ENCODE measurements at places on chromosomes 11 and 22. TPM values are rescaled to one million over a fixed set of nuclear protein-coding genes. Genes with fewer than 3 reads are reported as not detected.

The CTNND1 gene
- 14.0 TPM for total RNA-seq

The SYCE3 gene
- total RNA-seq = not detected

The SLC22A12 gene
- not detected for total RNA-seq

The OR52R1 gene
- total RNA-seq = not detected

The LRRN4CL gene
- total RNA-seq = not detected

The UBQLN3 gene
- not detected for total RNA-seq

The PKDREJ gene
- total RNA-seq = not detected

The OR4P4 gene
- not detected for total RNA-seq

The MICAL3 gene
- 7.0 TPM for total RNA-seq

The FAM227A gene
- total RNA-seq = not detected
